ENCODE measurements at places on chromosomes 6 and 20. TPM values are rescaled to one million over a fixed set of nuclear protein-coding genes. Genes with fewer than 3 reads are reported as not detected.

DNA sequence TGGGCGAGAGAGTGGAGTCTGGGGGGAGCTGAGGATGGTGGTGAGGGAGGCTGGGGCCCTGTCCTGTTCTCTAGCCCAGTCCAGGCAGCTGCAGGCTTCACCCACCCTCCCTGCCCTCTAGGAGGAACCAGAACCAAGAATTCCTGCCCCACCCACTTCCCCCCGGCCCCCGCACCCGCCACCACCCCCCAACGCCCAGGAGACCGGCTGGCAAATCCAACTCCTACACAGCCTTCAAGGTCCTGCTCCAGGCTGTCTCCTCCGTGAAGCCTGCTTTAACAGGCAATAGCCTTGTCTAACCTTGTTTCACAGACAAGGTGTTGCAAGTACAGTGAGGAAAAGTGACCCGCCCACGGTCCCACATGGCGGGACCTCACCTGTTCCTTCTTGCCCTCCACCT lies 2.4 kb downstream of the SPDEF start:
- H3K4me3 ChIP-seq: no peak overlapping the region
- H3K4me1 ChIP-seq: no peaks in the 10 kb centered on the region
- H3K27me3 ChIP-seq: no peaks in the 10 kb centered on the region
- H3K27ac ChIP-seq: no peak overlapping the region
- DNase-seq: no peak

The SYNE1 gene
- 13.6 TPM for total RNA-seq

The RAB44 gene
- total RNA-seq: not detected

GRCh38 chr20:17026346-17026745 lies 200.5 kb upstream of the PCSK2 start:
- DNase-seq: no peak
- no peaks in the 10 kb centered on the region for H3K36me3 ChIP-seq
- no peak overlapping the region for H3K4me3 ChIP-seq

The NKAIN2 gene
- not detected for total RNA-seq

GRCh38 chr20:41065716-41066115 lies 37.1 kb downstream of the TOP1 start:
- H3K4me1 ChIP-seq: no peaks in the 10 kb centered on the region
- H3K27me3 ChIP-seq: no peaks in the 10 kb centered on the region
- H3K4me3 ChIP-seq: no peak overlapping the region
- no peak overlapping the region for H3K27ac ChIP-seq

DNA sequence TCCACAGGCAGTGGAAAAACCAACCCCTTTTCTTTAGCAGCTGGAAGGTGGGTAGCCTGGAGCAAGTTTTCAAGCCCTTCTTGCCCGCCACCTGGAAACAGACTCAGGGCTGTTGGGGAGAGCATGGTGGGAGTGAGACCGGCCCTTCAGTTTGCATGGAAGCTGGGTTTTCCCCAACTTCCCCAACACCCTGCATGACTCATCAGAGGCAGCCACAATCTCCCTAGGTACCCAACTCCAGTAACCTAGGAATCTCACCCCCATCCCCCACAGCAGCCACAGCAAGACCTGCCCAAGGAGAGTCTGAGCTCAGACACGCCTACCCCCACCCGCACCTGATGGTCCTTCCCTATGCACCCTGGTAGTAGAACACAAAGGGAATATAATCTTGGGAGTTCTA lies 86.3 kb upstream of the IRAK1BP1 start:
- H3K36me3 ChIP-seq: no peaks in the 10 kb centered on the region
- no peaks in the 10 kb centered on the region for H3K4me1 ChIP-seq

DNA sequence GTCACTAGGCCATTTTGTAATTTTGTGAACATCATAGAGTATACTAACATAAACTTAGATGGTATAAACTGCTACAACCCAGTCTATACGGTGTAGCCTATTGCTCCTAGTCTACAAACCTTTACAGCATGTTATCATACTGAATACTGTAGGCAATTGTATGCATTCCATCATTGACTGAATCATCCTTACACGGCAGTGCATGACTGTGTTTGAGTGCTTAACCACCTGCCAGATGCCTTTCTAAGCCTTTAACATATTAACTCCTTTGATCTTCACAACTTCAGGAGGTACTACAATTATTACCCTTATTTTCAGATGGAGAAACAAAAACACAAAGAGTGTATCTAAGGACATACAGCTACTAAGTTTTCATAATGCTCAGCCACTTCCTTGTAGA lies 14.0 kb downstream of the DPPA5 start:
- no peaks in the 10 kb centered on the region for H3K27me3 ChIP-seq
- DNase-seq: no peak
- 0 out of 2 replicates have a peak, but pooled peaks cover 4% of the 10 kb centered on the region for H3K4me1 ChIP-seq
- H3K4me3 ChIP-seq: no peak overlapping the region

The BTBD9 gene
- total RNA-seq: 5.3 TPM

The POM121L2 gene
- total RNA-seq: 0.07 TPM

The LST1 gene
- not detected for total RNA-seq

GRCh38 chr20:51386586-51386985 lies 155.9 kb downstream of the NFATC2 start:
- peaks cover 43% of the 10 kb centered on the region for H3K4me1 ChIP-seq
- no peak overlapping the region for H3K27ac ChIP-seq
- H3K27me3 ChIP-seq: no peaks in the 10 kb centered on the region
- no peak overlapping the region for H3K4me3 ChIP-seq
- H3K36me3 ChIP-seq: no peaks in the 10 kb centered on the region

GRCh38 chr20:16719421-16719820 lies 10.4 kb upstream of the SNRPB2 start:
- no peak for DNase-seq
- H3K27me3 ChIP-seq: no peaks in the 10 kb centered on the region
- no peaks in the 10 kb centered on the region for H3K36me3 ChIP-seq

DNA sequence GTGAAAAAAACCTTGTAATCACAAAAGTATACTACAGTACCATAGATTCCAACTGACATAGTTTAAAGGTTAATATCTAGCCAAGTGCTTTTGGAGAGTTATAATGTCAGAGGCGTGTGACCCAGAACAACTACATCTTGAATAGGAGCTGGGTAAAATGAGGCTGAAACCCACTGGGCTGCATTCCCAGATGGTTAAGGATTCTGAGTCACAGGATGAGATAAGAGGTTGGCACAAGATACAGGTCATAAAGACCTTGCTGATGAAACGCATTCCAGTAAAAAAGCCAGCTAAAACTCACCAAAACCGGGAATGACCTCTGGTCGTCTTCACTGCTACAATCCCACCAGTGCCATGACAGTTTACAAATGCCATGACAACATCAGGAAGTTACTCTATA lies 22.4 kb upstream of the KIAA0408 start:
- no peaks in the 10 kb centered on the region for H3K36me3 ChIP-seq
- H3K27ac ChIP-seq: peak overlapping the region; percentile 97
- no peaks in the 10 kb centered on the region for H3K27me3 ChIP-seq
- H3K4me3 ChIP-seq: no peak overlapping the region

- H3K27me3 ChIP-seq: no peaks in the 10 kb centered on the region
- DNase-seq: no peak
- no peak overlapping the region for H3K27ac ChIP-seq
- no peaks in the 10 kb centered on the region for H3K4me1 ChIP-seq
- no peak overlapping the region for H3K4me3 ChIP-seq
These were observed 19.0 kb upstream of the TRDN start for GRCh38 chr6:123655521-123656306.

The TRIM10 gene
- not detected for total RNA-seq

GRCh38 chr6:12716298-12716916 lies at the start of gene PHACTR1:
TSS of gene PHACTR1 (plus strand) at chr6:12716767.
- H3K27me3 ChIP-seq: no peaks in the 10 kb centered on the region
- peaks cover 31% of the 10 kb centered on the region for H3K4me1 ChIP-seq
- H3K27ac ChIP-seq: no peak within 1 kb of the TSS
- H3K36me3 ChIP-seq: no peaks in the 10 kb centered on the region
- no peak for DNase-seq
- no peak within 1 kb of the TSS for H3K4me3 ChIP-seq

DNA sequence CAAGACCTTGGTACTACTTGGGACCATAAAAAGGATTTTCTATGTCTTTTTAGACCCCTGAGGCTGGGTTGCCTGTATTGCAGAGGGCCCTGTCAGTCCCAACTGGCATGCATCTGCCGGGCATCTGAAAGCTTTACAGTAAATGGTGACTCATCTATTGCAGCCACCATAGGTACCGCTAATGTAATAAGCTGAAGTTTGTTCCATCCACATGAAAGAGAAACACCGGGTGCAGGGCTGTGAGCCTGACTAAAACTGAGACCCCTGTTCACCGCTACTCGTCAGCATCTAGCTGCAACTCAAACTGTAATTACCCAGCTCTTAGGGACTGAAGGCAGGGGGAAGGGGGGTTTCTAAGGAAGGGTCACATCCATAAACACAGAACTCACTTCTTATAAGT lies 49.5 kb downstream of the TRERF1 start:
- no peaks in the 10 kb centered on the region for H3K27me3 ChIP-seq
- peaks cover 50% of the 10 kb centered on the region for H3K4me1 ChIP-seq
- DNase-seq: no peak
- H3K4me3 ChIP-seq: no peak overlapping the region

DNA sequence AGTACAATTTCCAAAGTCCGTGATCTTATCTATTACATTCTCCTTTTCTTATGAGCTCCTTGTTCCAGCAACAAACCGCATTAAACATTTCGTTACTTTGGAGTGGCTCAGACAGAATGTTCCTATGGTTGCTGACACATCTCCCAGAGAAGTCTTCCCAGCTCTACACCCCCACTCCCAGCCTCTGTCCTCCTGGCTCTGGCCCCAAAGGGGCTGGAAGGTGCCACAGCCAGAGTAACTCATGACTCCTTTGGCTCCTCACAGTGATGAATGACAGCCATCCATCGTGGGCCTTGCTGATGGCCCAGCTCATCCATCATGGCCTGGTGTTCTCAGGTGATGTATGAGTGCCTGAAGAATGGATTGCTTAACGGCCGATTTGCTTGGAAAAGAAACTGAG lies 203.0 kb downstream of the DHX35 start:
- H3K36me3 ChIP-seq: no peaks in the 10 kb centered on the region
- no peak overlapping the region for H3K27ac ChIP-seq
- H3K4me3 ChIP-seq: no peak overlapping the region

The RFX6 gene
- 0.31 TPM for total RNA-seq

DNA sequence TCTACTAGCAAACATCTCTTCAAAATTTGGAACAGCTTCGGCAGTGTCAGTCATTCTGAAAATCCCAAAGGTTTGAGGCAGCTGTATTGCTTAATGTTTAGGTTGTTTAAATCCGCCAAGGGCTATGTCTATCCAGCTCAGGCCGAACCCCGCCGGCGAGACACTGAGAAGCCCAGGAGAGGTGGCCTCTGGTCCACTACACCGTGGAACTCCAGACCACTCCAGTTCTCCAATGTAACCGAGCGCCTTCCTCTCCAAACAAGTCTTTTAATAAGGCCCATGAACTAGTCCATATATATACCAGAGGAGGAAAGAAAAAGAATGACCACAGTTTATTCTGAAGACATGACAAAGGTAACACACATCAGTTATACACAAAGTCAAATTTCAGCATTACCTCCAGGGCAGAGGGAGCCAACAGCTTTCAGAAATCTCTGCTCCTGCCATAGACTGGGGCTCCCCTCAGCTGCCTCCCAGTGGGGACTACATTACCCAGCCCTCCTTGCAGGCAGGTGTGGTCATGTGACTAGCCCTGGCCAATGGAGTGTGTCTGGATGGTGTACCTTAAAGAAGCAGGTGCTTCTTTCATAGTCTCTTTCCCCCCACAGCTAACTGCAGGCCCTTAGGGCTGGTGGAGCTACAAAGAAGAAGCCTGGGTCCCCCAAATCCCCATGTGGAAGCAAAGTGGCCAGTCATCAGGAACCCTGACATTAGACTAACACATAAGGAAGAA lies at the start of gene RAMACL:
RAMACL (minus strand) TSS at position 255 of the 733 bp plus-strand sequence; CDS start at position 54, 201 bp downstream.
- H3K4me1 ChIP-seq: peaks cover 22% of the 10 kb centered on the region
- no peak within 1 kb of the TSS for H3K4me3 ChIP-seq
- H3K36me3 ChIP-seq: no peaks in the 10 kb centered on the region
- H3K27ac ChIP-seq: no peak within 1 kb of the TSS
- DNase-seq: peak; percentile 79

The EPM2A gene
- 17.8 TPM for total RNA-seq

DNA sequence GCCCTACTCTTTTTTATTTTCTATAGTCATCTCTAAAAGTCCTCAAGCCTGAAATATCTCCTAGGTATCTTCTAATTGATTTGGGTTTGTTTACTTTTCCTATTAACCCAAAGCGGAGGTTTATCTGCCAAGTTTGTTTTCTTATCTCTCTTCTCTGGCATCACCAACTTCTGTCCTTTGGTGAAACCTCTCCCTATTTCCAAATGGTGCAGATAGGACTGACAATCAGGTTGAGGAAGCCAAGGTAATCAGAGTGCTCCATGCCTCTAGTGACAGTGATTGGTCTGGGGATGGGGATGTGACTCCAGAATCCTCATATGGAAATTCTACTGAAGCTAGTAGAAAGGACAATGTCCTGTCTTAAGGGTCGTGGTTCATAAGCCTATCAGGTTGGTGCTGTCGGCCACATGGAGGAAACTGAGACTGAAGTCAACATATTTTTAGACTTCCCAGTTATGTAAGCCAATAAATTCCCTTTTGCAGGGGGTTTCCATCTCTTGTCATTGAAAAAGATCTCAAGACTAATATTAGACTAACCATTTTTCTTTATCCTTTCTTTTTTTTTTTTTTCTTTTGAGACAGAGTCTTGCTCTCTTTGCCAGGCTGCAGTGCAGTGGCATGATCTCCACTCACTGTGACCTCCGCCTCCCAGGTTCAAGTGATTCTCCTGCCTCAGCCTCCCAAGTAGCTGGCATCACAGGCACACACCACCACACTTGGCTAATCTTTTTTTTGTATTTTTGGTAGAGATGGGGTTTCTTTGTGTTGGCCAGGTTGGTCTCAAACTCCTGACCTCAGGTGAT lies 28.0 kb downstream of the KIF6 start:
- no peak overlapping the region for H3K27ac ChIP-seq
- no peaks in the 10 kb centered on the region for H3K27me3 ChIP-seq
- H3K4me1 ChIP-seq: peaks cover 11% of the 10 kb centered on the region
- DNase-seq: no peak

DNA sequence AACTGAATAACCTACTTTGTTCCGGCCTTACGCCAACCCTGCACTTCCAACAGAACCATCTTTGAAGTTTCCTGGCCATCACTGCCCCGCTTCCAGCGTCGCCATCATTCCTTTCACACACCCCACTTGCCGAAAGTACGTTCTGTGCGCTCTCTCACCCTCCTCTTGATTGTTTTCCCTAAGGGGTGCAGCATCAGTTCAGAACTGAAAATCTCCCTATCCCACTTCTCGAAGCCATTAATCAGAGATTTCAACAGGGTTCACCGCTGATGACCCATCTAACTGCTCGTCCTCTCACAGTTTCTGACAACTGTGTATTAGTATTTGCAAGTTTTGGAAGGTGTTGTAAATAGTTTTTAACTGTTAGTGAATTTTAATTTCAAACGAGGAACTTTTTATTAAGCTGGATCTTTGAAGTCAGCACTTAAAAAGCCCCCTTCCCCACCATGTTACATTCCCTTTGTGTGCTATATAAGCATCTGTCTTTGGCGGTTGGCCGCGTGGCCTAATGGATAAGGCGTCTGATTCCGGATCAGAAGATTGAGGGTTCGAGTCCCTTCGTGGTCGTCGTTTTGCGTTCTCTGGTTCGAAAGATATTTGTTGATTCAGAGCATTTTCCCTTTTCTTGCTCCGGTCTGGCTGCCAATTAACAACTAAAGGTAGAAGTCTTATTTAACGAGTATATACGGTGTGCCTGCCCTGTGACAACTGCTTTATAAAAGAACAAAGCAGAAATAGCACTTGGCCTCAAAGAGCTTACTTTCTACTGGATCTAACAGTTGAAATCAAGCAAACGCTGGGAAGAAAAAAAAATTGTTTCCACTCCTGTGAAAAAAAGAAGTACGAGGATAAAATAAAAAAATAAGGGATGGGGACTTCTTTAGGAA lies 42.6 kb downstream of the TRIM27 start:
- DNase-seq: peak; percentile 84
- no peaks in the 10 kb centered on the region for H3K36me3 ChIP-seq
- H3K27ac ChIP-seq: no peak overlapping the region
- peaks cover under 1% of the 10 kb centered on the region for H3K4me1 ChIP-seq
- peak overlapping the region; percentile 79 for H3K4me3 ChIP-seq

The PTCRA gene
- not detected for total RNA-seq

Data from GM23338 (cell line).